ENCODE measurements at places on chromosomes 16 and 17.

DNA sequence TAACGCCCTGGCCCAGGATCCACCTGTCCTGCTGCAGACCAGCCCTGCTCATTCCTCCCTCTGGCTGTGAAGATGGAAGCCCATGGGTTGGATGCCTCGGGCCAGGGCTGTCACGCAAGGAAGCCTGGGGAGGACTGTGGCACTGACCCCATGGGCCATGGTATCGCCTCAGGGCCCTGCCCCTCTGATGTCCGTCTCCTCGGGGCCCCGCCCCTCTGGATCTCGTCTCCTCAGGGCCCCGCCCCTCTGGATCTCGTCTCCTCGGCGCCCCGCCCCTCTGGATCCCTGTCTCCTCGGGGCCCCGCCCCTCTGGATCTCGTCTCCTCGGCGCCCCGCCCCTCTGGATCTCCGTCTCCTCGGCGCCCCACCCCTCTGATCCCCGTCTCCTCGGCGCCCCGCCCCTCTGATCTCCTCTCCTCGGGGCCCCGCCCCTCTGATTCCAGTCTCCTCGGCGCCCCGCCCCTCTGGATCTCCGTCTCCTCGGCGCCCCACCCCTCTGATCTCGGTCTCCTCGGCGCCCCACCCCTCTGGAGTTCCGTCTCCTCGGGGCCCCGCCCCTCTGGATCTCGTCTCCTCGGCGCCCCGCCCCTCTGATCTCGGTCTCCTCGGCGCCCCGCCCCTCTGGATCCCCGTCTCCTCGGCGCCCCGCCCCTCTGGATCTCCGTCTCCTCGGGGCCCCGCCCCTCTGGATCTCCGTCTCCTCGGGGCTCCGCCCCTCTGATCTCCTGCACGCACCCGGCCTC is 24.0 kb downstream of the METRNL start:
- no peak for DNase-seq

DNA sequence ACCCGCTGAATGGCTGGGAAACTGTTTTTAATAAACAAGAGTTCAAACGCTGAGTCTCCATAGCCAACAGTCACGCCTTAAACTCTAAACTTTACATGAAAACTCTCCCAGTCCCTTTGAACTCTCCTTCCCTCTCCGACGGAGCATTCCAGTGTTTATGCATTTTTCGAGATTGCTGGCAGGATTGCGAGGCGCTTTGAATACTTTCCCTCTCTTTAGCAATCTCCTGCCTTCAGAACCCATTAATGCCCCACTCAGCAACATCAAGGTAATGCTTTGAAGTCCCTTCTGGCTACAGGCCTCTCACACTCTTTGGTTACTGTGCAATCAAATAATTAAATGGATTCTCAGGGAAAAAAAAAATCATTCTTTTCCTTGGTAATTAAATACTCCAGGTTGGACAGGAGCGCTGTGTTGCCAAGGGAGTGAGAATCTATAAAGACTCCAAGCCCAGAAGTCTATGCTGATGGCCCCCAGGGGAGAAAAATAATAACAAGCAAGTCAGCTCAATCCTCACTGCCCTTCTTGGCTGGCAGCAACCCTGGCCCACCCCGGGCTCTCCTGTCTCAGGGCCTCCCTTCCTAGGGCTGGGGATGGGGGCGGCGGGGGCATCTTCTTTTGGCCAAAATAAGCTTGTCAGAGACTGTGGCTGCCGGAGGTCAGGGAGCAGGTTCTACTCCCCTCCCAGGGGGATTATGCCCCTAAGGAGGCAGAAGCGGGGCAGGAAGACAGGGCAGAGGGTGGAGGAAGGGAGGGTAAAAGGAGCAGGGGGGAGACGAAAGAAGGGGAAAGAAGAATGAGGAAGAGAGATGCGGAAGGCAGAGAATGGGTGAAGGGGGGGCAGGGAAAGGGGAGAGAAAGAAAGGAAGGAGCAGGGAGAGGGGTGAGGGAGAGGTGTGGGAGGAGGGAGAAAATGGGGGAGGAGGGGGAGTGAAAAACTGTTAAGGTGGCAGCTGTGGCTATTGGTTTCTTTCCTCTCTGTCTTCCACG is 45.2 kb downstream of the AXIN2 start:
- DNase-seq, result no peak

GRCh38 chr16:84199097-84199496 is 8.1 kb downstream of the ADAD2 start:
- no peak for DNase-seq

GRCh38 chr16:8990445-8990844 is 26.7 kb upstream of the USP7 start:
- DNase-seq, result no peak

DNA sequence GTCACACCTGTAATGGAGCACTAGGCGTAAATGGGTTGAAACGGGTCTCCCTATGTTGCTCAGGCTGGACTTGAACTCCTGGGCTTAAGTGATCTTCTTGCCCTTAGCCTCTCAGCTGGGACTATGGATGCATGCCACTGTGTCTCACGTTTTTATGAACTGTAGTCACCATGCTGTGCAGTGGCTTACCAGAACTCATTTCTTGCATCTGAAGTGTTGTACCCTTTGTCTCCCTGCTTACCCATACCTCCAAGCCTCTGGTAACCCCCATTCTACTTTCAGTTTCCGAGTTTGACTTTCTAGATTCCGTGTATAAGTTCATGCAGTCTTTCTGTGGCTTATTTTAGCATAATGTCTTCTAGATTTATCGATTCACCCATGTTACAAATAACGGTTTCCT is 7.7 kb downstream of the PYCARD start:
- DNase-seq, result no peak

DNA sequence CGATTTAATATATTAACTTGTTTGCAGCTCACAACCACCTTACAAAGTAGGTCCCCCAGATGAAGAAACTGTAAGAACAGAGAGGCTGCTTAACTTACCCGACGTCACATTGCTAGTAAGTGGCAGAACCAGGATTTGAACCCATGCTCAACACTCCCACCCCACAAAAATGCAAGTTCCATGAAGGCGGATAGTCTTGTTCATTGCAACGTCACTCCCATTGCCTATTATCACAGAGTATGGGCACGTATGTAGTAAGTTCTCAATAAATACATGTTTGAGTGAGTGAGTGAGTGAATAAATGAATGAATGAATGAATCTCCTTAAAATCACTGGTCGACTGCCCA is 1.1 kb downstream of the USP31 start:
- no peak for DNase-seq

- DNase-seq, result peak; percentile 59
These were observed 11.8 kb downstream of the HID1 start for GRCh38 chr17:74960570-74961342.

DNA sequence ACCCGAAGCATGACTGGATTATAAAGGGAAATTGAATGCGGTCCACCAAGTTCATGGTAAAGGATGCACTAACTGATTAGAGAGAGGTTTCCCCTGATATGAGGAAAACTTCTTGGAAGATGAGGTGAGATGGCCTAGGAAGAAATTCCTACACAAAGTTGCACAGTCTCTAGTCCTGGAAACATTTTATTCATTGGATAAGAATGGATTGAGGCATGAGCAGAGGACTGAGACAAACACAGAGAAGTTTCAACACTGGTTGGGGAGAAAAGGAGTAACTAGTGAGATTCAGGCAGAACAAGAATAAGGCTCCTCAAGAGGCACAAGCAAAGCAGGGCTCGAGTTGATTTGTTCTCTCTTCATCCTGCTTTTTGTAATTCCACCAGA is 2.0 kb upstream of the CCL2 start:
- DNase-seq, result no peak

- no peak for DNase-seq
These were observed 4.2 kb downstream of the RPL13 start for GRCh38 chr16:89564476-89565255.
